ENCODE measurements at places on chromosomes 12 and 14.

- no peak for DNase-seq
These were observed 17.7 kb downstream of the PLEKHG3 start for GRCh38 chr14:64721899-64722298.

DNA sequence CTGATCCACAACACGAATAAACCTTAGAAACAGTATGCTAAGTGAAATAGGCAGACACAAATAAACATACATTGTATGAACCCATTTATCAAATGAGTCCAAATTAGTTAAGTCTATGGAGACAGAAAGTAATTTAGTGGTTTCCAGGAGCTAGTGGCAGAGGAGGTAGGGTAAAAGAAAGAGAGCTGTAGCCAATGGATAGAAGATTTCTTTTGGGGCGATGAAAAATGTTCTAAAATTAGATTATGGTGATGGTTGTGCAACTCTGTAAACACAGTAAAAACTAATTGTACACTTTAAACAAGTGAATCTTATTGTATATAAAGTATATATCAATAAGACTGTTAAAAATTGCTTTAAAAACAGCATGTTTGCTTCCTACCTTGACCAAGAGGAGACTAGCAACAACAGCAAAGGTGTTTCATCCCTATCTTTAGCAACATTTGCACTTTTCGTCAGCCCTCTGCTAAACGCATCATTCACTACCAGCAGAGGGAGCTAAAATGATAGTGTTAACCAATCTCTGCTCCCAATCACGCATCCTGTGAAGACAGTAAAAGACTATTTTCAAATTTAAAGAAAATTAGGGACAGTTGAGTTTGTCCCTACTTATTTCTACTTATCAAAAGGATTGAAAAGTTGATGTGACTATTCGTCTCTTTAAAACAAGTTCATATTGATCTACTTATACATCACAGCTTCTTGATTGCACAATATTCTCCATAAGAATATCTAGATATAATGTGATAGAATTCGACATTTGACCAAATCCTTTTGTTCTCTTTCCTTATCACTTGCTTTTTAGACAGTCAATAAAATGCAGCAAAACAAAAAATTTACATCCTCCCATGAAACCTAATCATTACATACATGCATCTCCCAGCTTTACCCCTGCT is 24.0 kb upstream of the LGR5 start:
- no peak for DNase-seq

- no peak for DNase-seq
These were observed 33.7 kb downstream of the ITPK1 start for GRCh38 chr14:93081876-93082570.

DNA sequence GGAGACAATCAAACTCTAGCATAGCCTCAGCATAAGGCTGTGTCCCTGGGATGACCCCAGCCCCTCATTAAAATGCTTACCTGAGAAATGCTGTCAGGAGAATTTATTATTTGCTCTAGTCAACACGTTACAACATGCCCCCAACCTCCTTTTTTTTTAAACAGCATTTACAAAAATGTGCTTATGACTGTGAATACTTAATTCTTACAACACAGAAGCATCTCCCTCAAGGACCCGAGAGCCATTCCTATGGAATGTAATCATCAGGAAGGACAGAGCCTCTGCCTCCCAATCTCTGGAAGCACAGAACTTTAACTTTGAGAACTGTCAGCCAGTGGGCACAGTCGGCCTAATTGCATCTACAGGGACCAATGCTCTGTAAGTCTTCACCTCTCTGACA is 136.6 kb upstream of the OVCH1 start:
- no peak for DNase-seq

GRCh38 chr14:93186466-93186865 is 1.3 kb downstream of the LYSET start:
- DNase-seq, result no peak

GRCh38 chr14:32383364-32384009 is 54.4 kb downstream of the AKAP6 start:
- DNase-seq, result no peak

GRCh38 chr14:22483863-22484593 is 105.0 kb downstream of the DAD1 start:
- no peak for DNase-seq

GRCh38 chr12:104381341-104381730 is 75.4 kb upstream of the CHST11 start:
- DNase-seq, result no peak

DNA sequence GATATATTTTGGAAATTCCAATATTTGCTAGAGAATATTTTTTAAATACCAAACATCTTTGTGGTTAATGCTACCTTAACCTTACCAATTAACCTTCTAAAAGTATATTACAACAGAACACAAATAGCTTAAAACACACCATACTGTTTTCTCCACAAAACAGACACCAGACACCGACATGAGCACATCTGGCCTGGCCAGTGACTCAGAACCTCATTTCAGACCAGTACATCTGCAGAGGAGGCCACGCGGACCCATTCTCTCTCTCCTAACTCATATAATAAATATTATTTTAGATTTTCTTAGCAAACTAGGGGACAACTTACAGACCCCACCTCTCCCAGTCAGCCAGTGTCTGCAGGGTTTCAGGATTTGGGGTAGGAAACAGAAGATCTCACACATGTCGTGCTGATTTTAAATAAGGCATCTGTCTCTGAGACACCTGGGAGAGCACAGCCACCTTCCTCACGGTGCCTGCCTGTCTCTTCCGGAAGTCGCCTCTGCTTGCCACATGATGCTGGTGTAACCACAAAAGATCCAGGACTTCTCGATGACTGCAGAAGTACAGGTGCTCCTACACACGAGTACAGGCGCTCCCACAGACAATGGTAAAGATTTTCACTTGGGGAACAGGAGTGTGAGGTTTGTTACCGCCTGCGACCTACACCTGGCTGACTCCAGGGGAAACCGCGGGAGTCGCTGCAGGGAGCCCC is 9.7 kb upstream of the ANKLE2 start:
- peak; percentile 67 for DNase-seq

DNA sequence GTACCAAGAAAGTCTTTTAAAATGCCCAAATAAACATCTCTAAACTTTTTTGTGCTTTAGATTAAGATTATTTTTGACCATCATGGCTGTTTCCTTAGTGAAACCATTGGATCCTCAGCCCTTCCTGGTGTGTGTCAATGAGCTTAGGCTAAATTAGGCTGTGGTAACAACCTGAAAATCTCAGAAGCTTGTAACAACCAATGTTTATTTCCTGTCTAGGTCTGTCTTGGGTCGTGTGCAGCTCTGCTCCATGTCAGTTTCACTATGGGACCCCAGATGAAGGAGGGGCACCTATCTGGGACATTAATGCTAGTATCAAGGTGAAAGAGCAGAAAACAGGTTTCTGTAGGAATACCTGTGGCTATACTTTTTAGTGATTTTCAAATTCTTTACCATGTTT is 49.9 kb downstream of the KCNMB4 start:
- no peak for DNase-seq

DNA sequence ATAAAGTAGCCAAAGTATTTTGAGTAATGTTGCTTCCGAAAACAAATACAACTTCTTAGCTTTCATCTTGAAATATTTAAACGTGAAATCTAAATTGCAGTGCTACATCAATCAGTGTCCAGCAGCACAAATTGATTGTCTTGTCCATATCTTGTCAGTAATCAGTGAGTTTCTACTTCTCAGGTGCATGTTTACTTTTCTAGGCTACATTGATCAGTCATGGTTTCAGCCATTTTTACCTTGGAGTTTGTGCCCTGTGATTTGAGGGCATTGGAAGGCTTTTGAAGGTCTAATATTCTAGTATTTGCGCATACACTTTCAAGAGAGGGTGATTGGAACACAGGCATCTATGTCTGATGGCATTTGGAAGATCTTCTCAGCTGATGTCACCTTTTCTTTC is 12.4 kb downstream of the RMST start:
- DNase-seq, result no peak

GRCh38 chr12:104963757-104964156 is 5.7 kb upstream of the SLC41A2 start:
- no peak for DNase-seq

DNA sequence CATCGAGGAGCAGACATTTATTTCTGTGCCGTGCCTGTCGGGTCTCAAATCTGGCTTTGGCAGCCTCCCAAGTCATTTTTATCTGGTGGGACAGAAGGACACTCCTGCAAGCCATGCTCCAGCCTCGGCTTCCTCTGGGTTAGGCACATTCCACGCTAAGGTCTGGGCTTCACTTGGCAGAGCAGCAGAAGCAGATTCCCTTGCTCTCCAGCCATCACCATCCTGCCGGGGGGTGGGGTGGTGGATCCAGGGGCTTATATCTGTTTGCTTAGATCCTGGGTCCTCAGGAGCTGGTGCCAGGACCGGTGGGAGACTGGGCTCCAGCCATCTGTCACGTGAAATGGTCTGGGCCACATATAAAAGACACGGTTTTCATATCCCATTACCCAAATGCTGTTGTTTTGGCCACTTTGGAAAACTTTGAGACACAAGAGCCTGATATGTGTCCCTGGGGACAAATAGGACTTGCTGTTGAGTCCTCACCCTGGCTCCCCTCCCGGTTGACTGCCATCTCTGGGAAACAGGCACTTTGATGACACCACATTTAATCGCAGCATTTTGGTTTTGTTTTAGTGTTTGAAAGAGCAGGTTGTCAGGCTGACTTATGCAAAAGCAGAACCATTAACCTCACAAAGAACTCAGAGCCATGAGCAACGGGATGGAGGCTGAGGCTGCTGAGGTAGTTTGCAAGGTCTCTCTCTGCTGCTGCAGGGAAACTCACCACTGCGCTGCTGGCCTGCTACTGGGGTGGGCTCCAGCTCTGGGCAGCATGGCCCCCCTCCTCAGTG is 69.6 kb upstream of the PRMT8 start:
- DNase-seq, result no peak

GRCh38 chr12:57124261-57124877 is 3.9 kb upstream of the LRP1 start:
- peak; percentile 78 for DNase-seq

DNA sequence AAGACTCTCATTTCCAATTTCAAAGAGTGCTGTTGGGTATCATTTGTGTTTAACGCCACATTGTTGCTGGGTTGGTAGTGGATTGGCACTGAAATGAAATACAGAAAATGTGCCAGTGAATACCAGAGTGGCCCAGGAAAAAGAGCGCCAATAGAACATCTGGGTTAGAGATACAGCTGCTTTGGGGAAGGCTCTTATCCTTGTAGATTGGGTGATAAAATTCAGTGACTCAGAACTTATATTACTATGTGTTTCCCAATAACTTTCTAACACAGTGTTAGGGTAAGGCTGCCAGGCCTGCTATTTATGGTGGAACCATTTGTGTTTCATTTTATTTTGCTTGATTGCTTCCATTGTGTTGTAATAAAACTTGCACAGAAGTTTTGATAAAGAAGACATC is 168.2 kb upstream of the SSTR1 start:
- no peak for DNase-seq

GRCh38 chr14:104221071-104221625 is 82.8 kb downstream of the KIF26A start:
- no peak for DNase-seq
